ENCODE measurements at places on chromosomes 1 and 21. TPM values are rescaled to one million over a fixed set of nuclear protein-coding genes. Genes with fewer than 3 reads are reported as not detected.

Gene PALMD
- total RNA-seq = not detected

Gene FCAMR
- total RNA-seq = not detected

- no peak for DNase-seq
- H3K4me1 ChIP-seq = no peaks in the 10 kb centered on the region
- H3K4me3 ChIP-seq = no peak overlapping the region
These were observed 163.8 kb downstream of the NPHP4 start for GRCh38 chr1:5828308-5828935.

Gene DNALI1
- total RNA-seq = not detected

DNA sequence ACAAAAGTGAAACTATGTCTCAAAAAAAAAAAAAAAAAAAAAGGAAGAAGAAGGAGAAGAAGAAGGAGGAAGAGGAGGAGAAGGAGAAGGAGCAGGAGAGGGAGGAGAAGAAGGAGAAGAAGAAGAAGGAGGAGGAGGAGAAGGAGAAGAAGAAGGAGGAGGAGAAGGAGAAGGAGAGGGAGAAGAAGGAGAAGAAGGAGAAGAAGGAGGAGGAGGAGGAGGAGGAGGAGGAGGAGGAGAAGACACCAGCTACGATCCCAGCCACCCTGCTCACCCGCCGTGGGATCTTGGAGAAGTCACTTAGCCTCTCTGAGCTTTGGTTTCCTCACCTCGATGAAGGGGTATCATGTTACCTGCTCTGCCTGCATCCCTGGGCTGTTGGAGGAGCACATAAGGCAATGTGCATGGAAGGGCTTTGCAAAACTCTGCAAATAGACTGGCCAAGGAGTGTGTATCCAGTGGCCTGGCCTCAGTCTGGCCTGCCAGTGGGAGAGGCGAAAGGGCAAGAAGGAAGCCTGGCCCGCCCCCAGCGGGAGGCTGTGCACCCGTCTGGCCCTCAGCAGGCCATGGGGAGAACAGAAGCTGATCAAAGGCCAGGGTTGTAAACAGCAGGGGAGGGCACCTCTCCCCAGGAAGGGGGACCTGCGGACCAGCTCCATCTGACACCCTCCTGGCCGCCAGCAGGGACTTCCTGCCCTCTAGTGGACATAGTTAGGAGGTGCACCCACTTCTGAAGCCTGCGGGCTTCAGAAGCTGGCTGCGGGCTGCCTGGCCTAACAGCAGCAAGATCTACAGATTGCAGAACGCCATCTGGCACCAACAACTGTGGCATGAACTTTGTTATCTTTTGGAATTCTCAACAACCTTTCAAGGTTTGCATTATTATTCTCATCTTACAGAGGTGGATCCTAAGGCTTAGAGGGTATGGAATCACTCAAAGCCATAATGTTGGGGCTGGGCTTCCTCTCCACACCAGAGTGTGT is 19.2 kb upstream of the CDK18 start:
- H3K4me3 ChIP-seq = peak overlapping the region; percentile 45
- H3K4me1 ChIP-seq = peaks cover 23% of the 10 kb centered on the region
- H3K27ac ChIP-seq = peak overlapping the region; percentile 56
- DNase-seq = peak; percentile 58
- peaks cover 6% of the 10 kb centered on the region for H3K36me3 ChIP-seq

GRCh38 chr1:44881011-44881632 is 38.1 kb upstream of the PTCH2 start:
- H3K27me3 ChIP-seq = no peaks in the 10 kb centered on the region
- no peak overlapping the region for H3K4me3 ChIP-seq
- DNase-seq = no peak
- peaks cover 2% of the 10 kb centered on the region for H3K4me1 ChIP-seq
- H3K27ac ChIP-seq = no peak overlapping the region
- H3K36me3 ChIP-seq = peaks cover 11% of the 10 kb centered on the region

GRCh38 chr1:208280681-208281450 is 36.7 kb upstream of the PLXNA2 start:
- DNase-seq = no peak
- H3K36me3 ChIP-seq = no peaks in the 10 kb centered on the region
- H3K27ac ChIP-seq = no peak overlapping the region
- peaks cover 76% of the 10 kb centered on the region for H3K27me3 ChIP-seq
- no peak overlapping the region for H3K4me3 ChIP-seq
- H3K4me1 ChIP-seq = no peaks in the 10 kb centered on the region

GRCh38 chr1:235329139-235329902 is 951 bp downstream of the GGPS1 start:
- DNase-seq = peak; percentile 43
- H3K4me3 ChIP-seq = no peak overlapping the region
- H3K27me3 ChIP-seq = no peaks in the 10 kb centered on the region
- peaks cover 29% of the 10 kb centered on the region for H3K4me1 ChIP-seq
- no peak overlapping the region for H3K27ac ChIP-seq

DNA sequence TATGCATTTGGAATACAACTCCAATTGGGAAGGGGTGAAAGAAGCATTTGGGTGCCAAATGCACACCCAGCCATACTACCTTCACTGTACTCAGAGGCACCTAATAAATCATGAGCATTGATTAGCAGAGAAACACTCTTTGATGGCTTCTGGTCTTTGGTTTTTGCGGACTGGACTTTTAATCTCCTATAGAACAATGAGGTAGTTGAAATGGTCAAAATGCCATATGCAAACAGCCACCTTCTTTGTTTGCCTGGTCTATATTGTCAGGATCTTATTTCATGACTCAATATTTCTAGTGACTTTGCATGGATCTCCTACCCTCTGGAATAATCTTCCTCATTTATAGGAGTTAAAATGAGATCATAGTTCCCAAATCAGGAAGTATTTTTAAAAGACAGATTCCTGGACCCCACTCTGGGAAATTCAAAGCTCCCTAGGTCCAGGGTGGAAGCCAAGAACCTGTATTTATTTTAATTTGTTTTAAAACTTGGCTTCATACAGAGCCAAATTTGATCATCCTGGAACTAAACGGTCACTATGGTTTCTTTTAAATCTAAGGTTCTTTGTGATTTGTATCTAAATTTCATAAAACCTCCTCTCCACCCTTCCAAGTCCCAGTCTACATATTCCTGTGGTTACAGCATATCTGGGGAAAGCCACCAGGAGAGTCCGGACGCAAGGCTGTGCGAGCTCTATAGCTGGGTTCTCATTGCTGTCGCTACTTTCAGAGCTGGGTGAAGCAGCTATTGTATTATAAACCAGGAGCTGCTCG is 8.7 kb downstream of the FAM3B start:
- H3K27me3 ChIP-seq = peaks cover 16% of the 10 kb centered on the region
- peaks cover 2% of the 10 kb centered on the region for H3K36me3 ChIP-seq
- H3K4me1 ChIP-seq = peaks cover 5% of the 10 kb centered on the region
- no peak overlapping the region for H3K27ac ChIP-seq
- no peak for DNase-seq

GRCh38 chr1:8456308-8456912 is 138.5 kb downstream of the SLC45A1 start:
- H3K4me3 ChIP-seq = no peak overlapping the region
- H3K27me3 ChIP-seq = no peaks in the 10 kb centered on the region
- DNase-seq = no peak
- H3K36me3 ChIP-seq = peaks cover 3% of the 10 kb centered on the region

Gene LCE1C
- total RNA-seq = not detected

GRCh38 chr1:150578272-150579109 is 919 bp downstream of the MCL1 start:
- H3K36me3 ChIP-seq = peaks cover 21% of the 10 kb centered on the region
- peak overlapping the region; percentile 94 for H3K4me3 ChIP-seq
- DNase-seq = no peak
- no peaks in the 10 kb centered on the region for H3K27me3 ChIP-seq
- H3K4me1 ChIP-seq = peaks cover 39% of the 10 kb centered on the region

DNA sequence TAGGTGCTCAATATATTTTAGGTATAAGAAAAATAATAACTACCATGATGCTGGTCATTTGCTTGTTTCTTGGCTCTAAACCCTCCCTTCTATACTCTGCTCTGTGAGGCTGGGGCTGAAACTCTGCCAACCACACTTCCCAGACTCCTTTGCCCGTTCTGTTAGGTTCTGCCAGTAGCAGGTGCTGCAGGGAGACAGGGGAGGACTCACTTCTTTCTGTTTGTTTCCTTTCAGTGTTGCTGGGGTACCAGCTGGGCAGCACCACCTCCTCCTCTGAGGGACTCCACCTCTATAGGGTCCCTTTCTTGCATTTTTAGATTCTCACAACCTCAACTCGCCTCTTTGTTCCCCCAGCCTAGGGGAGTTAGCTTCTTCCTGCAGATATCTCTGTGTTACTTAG is 17.0 kb upstream of the SH2D2A start:
- H3K36me3 ChIP-seq = peaks cover 11% of the 10 kb centered on the region
- no peak for DNase-seq
- H3K4me1 ChIP-seq = peaks cover 25% of the 10 kb centered on the region
- H3K4me3 ChIP-seq = no peak overlapping the region
- peak overlapping the region; percentile 56 for H3K27ac ChIP-seq
- peaks cover 32% of the 10 kb centered on the region for H3K27me3 ChIP-seq

Gene PDE4B
- total RNA-seq = 132 TPM

GRCh38 chr1:98906361-98906760 is 98.3 kb downstream of the PLPPR5 start:
- no peaks in the 10 kb centered on the region for H3K27me3 ChIP-seq
- no peaks in the 10 kb centered on the region for H3K36me3 ChIP-seq
- no peak overlapping the region for H3K27ac ChIP-seq
- no peak overlapping the region for H3K4me3 ChIP-seq
- peaks cover 2% of the 10 kb centered on the region for H3K4me1 ChIP-seq
- DNase-seq = no peak

DNA sequence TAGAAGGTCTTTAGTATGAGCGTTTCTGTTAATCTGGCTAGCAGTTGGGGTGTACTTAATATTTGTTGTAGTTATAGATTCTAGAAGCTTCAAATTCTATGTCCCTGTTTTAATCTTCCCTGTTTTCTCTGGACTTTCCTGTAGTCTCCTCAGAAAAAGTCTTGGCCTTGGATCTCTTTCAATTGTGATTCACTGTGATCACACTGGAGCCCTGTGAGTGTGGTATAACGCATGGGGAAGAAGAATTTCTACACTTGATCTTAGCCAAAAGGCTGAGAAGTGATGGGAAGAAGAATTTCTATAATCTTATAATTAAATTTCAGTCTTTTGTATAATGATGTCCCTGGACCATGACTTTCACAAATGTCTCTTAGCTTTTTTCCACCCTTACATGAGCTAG is 36.7 kb upstream of the COP1 start:
- H3K27ac ChIP-seq = no peak overlapping the region
- H3K4me1 ChIP-seq = no peaks in the 10 kb centered on the region
- H3K36me3 ChIP-seq = peaks cover 6% of the 10 kb centered on the region
- H3K27me3 ChIP-seq = peaks cover 35% of the 10 kb centered on the region
- no peak overlapping the region for H3K4me3 ChIP-seq
- no peak for DNase-seq

Gene OLFML3
- total RNA-seq = 1.0 TPM

DNA sequence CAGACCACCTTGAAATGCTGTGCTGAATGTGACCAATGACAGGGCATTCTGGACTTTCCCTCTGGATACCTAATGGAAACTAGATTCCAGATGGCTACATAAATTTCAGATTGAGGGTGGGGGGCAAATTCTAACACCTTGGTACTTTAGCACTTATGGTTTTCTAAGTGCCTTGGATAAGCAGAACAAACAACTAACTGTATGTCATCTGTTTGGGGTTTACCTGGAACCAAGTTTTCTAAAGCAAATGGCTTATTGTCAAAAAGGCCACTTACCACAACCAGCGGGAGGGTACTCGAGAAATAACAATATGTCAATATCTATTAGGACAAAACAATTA is 39.1 kb downstream of the GPR3 start:
- H3K4me1 ChIP-seq = peaks cover 55% of the 10 kb centered on the region
- peak overlapping the region; percentile 90 for H3K27ac ChIP-seq
- no peaks in the 10 kb centered on the region for H3K27me3 ChIP-seq
- H3K4me3 ChIP-seq = no peak overlapping the region
- H3K36me3 ChIP-seq = no peaks in the 10 kb centered on the region
- DNase-seq = no peak

GRCh38 chr21:38505654-38506523 is 7.6 kb upstream of the ERG start:
- H3K4me1 ChIP-seq = peaks cover 2% of the 10 kb centered on the region
- no peak overlapping the region for H3K27ac ChIP-seq
- H3K36me3 ChIP-seq = no peaks in the 10 kb centered on the region
- H3K4me3 ChIP-seq = no peak overlapping the region
- peaks cover 49% of the 10 kb centered on the region for H3K27me3 ChIP-seq
- DNase-seq = no peak

Gene DUSP23
- total RNA-seq = 12.0 TPM

Gene C8B
- total RNA-seq = not detected

Gene SPATA21
- not detected for total RNA-seq

Gene SPATA46
- not detected for total RNA-seq

- peaks cover 28% of the 10 kb centered on the region for H3K4me1 ChIP-seq
- peaks cover 2% of the 10 kb centered on the region for H3K36me3 ChIP-seq
- H3K27me3 ChIP-seq = no peaks in the 10 kb centered on the region
- no peak for DNase-seq
- H3K27ac ChIP-seq = peak overlapping the region; percentile 95
These were observed 1.4 kb downstream of the KTI12 start for GRCh38 chr1:52032124-52032784.

- peaks cover 27% of the 10 kb centered on the region for H3K4me1 ChIP-seq
- H3K36me3 ChIP-seq = no peaks in the 10 kb centered on the region
These were observed 691 bp upstream of the KIFAP3 start for GRCh38 chr1:170075186-170075585.

GRCh38 chr1:64823691-64824476 is 79.0 kb downstream of the RAVER2 start:
- peak overlapping the region; percentile 67 for H3K4me3 ChIP-seq
- H3K27me3 ChIP-seq = no peaks in the 10 kb centered on the region
- peak overlapping the region; percentile 87 for H3K27ac ChIP-seq
- peak; percentile 50 for DNase-seq
- peaks cover 2% of the 10 kb centered on the region for H3K36me3 ChIP-seq

Data from T-helper 17 cell (primary cell).